ENCODE measurements at places on chromosomes 1 and 21.

DNA sequence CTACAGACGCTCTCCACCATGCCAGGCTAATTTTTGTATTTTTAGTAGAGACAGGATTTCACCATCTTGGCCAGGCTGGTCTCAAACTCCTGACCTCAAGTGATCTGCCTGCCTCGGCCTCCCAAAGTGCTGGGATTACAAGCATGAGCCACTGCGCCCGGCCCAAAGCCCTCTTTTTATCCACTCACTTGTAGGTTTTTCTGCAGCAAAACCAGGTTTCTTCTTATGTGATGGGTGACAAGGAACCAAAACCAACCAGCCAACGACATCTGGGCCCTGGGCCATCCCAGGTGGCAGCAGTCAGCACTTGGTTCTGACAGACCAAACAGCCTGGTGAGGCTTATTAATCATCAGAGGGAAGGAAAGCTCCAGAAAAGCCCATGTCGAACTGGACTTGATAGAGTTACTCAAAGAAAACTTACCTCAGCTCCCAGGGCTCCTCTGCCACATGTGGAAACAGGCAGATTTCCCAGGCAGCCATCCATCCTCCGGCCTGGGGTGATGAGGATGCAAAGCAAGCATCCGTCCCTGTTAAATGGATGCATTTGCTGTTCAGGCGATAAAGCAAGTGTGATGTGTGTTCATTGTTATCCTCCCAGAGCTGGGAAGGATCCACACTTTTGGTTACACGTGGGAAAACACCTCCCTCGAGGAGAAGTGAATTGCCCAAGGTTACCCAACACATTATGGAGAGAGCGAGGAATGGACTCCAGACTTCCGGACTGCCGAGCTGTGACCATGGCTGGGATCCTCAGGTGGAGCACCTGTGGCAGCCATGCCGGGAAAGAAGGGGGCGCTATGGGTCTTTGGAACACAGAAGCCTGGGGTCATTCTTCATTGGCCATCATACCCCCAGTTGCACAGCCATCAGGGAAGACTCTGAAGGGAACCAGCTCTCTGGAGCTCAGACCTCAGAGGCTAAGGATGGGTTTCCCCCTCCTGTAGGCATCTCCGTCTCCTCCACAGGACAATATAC lies 118.8 kb downstream of the HUNK start:
- no peak for DNase-seq

DNA sequence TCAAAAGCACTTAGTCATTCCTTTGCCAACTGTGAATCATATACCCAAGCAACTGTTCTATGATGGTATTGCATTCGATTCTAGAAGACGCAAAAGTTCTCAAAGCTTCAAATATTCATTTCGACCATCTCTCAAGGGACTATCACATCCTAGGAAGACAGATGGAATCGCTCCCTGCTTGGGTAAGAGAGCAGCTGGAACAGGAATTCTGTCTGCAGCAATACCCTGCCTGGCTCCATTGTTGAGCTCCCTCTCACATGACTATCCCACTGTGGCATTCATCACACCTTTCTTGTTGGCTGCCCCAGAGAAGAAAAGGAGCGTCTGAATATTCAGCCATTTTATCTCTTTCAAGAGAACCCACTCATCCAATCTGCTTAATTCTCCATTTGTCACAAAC lies 397.7 kb downstream of the NTNG1 start:
- DNase-seq, result no peak

DNA sequence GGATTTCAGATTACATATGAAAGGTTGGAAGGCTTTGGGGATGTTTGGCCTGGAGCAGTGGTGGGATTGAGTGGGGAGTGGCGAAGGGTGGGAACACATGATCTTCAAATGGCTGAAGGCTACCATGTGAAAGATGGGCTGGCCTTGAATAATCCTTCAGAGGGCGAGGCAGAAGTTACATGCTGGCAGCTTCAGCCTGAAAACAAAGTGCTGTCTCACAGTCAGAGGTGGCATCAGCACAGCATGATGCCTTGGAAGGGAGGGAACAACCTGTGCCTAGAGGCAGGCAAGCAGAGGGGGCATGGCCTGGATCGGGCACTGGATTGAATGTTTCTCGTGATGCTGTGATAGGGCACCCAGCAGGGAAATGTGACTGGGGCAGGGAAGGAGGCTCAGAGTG lies 130.8 kb downstream of the BEND5 start:
- no peak for DNase-seq

GRCh38 chr21:40153351-40153750 lies 286.1 kb downstream of the PCP4 start:
- DNase-seq, result no peak

DNA sequence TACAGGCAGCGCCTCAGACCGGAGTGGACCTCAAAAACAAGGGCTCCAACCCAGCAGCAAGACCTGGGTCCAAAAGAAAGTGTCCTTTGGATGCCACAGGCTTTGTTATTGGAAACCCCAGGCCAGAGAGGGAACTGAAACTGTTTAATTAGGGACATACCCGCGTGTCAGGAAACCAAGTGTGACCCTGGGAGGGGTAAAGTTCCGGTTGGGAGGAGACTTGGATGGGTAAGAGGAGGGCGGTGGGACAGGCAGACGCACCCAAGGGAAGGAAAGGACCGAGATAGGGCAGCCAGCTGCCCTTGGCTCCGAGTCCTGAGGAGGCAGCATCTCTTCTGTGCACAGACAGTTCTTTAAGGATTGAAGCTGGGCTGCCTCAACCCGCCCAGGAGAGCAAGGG lies 71.4 kb downstream of the CDC7 start:
- no peak for DNase-seq

DNA sequence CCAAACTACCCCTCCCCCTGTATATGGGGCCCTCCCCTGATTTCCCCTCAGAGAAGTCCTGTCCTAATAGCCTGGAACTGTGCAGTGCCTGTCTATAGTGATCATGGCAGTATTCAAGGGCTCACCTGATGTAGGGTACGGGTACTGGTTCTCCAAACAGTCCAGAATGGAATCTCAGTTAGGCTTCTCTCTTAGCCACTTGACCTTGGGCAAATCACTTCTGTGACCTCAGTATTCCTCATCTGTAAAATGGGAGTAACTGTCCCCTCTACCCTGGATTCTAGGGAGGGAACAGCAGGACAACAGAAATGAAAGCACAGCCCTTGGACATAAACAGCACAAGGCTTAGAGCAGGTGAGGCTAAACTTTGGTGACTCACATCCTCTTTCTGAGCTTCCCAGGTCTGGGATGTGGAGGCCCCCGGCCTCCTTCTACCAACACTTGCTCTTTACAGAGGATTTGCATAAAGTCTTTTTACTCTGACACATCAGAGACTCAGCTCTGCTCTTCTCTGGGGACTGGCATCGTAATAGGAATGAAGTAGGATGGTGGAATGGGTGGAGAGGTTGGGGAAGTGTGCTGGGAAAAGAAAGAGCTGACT lies 20.0 kb upstream of the PDZK1IP1 start:
- DNase-seq, result no peak

DNA sequence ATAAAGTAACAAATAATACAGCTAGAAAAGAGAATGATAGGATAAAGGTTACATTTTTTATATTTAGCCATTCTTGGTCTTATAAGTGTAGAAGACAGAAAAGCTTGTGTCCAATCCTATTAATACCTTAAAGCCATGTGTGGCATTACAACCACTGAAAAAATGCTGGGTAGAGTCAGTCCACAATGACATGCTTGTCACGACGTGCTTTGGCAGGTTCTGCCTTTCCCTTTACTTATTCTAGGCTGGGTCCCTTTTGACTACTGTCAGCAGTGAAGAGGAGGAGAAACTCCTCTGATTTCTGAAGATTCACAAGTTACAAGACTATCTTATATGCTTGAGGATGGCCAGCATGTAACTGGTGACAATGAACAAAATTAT lies 14.6 kb upstream of the AIM2 start:
- no peak for DNase-seq

DNA sequence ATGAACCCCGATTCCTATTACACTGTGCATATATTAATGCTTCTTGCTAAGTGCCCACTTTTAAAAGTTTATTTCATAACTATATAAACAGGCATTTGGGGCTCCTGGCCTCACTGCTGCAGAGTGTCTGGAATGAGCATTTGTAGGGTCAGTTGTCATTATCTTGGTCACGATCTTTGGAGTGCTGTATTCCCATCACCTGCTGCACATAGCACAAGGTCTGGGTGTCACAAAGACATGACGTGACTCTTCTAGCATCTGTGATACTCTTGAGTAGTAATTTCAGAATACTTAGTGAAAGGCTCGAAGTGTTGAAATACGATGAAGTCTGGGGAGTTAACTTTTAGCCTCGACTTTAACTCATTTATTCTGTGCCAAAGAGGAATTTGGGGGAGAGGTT lies 186.4 kb downstream of the FMN2 start:
- no peak for DNase-seq

Measured in fibroblast of villous mesenchyme (primary cell).